Hematopoietic multipotent progenitor cell treated with erythropoietin and hydrocortisone succinate and interleukin-3 and kit ligand, for 6 days (in vitro differentiated cells): ENCODE measurements at places on chromosomes 2 and 18.

GRCh38 chr18:41265047-41265446 is 690.0 kb upstream of the PIK3C3 start:
- DNase-seq = no peak

- DNase-seq = no peak
These were observed at the start of gene DHRS9 for GRCh38 chr2:169069341-169069740. Gene DHRS9 (plus strand): TSS chr2:169069563. CDS start chr2:169081582, 12,019 bp downstream.

- no peak for DNase-seq
These were observed 8.1 kb downstream of the LRP2 start for GRCh38 chr2:169354244-169354643.

DNA sequence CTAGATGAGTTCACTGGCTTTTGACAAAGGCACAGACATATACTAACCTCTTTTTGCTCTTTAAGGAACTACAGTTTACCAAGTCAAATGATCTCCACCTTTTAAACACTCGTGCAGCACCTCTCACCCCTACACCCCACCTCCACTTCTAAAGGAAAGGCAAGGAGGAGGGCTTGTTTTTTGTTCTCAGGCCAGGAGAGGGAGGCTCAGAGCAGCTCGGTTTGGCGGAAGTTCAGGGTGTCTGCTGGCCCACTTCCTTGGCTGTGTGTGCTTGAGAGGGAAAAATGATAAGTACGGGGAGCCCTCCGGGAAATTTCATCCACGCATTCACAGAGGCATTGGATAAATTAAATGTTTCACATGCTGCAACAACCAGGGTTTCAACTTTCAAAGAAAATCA is 667.9 kb downstream of the BCL11A start:
- no peak for DNase-seq

GRCh38 chr2:99710721-99711120 is 220.9 kb upstream of the REV1 start:
- no peak for DNase-seq

DNA sequence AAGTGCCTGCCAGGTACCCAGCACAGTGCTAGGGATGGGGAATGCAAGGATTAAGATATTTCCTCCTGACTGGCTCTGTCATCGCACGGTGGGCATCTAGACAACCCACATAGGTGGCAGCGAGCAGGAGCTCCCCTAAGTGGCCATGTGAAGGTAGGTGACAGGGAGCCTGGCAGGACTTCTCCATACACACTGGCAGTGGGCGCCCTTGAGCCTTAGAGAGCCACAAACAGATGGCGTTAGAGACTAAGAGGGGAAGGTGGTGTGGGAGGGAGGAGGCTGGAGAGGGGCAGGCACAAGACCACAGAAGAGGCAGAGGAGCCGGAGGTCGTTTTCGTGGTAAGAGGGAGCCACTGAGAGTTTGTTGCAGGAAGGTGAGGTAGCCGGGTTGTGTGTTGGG is 15.2 kb downstream of the PRELID3A start:
- DNase-seq = peak; percentile 87

DNA sequence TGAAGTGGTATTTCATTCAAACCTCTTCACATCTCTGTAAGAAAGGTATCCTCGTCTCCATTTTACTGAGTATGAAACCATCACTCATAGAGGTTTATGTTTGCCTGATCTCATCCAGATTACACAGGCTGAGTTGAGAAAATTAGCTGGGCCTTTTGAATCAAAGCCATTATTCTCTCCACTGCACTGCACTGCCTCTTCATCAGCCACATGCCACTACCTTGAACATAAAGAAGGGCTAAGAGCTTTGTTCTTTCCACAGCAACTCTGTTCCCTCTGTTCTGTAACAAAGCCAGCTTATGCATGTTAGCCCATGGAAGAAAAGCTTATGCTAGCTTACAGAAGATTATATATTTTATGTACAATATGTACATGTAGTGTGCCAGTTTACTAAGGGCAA is 362.6 kb upstream of the DLGAP1 start:
- DNase-seq = no peak
